Stimulated activated naive CD8-positive, alpha-beta T cell treated with anti-CD3 and anti-CD28 coated beads, Interleukin-15, Interleukin-2, amounts not matched to agents 100 U/mL and 50 U/mL, for 24 hours (primary cell): ENCODE measurements at places on chromosomes 2 and 18.

- no peak for DNase-seq
Observed at GRCh38 chr18:43312891-43313290, 35.6 kb upstream of the SYT4 start.

- no peak for DNase-seq
Observed at GRCh38 chr2:70959851-70960832, 18.3 kb upstream of the ANKRD53 start.

DNA sequence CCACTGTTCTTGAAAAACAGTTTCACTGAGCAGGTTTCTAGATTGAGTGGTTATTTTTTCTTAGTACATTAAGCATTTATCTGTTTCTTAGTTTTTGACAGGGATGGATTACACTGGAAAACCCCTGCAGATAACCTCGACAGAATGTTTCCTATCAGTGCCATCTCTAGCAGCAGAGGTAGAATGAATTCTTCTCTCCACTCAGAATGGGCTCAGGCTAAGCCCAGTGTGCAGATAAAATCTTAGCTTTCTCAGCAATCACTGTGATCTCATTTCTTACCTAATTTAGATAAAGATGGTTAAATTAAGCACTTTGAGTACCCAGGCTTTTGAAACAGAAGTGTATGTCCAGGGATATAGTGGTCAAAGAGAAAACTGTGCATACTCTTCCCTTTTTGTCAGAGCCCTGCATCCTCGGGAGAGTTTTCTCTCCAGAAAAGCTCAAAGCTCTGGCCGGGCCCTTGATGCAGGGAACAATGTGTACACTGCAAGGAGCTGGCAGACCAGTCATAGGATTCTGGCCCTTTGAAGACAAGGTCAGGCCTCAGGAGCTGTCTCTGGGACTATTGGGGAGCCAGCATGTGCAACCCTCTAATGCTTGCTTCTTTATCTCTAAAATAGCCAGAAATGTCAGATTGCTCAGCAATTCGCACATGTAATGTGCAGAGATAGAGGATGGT is 10.6 kb upstream of the AKAIN1 start:
- no peak for DNase-seq

- no peak for DNase-seq
Observed at GRCh38 chr2:207930747-207931146, 94.6 kb downstream of the PLEKHM3 start.

DNA sequence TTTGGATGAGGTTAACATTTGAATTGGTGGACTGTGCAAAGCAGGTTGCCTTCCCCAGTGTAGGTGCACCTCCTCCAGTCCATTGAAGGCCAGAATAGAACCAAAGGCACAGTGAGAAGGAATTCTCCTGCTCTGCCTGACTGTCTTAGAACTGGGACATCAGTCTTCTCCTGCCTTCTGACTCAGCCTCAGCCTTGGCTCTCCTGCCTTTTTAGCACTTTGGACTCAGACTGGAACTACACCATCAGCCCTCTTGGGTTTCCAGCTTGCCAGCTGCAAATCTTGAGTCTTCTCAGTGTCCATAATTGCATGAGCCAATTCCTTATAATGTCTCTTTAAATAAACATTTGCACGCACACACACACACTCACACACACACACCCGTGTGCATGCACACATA is 8.0 kb upstream of the TMEM177 start:
- DNase-seq = no peak

- no peak for DNase-seq
Observed at GRCh38 chr2:204069804-204070203, 133.2 kb downstream of the ICOS start.

GRCh38 chr2:104286841-104287240 is 567.1 kb upstream of the POU3F3 start:
- DNase-seq = no peak

DNA sequence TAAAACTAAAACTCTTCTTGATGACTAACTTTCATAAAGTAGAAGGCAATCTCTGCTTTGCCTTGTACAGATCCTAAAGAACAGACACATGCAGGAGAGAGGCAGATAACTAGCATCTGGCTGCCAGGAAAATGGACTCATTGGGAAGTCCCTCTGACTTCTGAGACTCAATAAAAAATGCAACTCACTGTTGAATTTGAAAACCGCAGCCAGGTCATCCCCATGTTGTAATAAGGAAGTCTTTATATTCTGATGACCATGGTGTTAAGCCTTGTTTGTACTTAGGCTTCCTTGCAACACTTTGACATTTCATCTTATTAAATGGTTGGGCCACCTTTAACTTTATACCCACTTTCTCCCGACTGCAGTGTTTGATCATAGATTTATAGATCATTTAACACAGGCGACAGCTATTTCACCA is 375.1 kb upstream of the KCNH7 start:
- no peak for DNase-seq
